ENCODE measurements at places on chromosomes 1 and 21.

DNA sequence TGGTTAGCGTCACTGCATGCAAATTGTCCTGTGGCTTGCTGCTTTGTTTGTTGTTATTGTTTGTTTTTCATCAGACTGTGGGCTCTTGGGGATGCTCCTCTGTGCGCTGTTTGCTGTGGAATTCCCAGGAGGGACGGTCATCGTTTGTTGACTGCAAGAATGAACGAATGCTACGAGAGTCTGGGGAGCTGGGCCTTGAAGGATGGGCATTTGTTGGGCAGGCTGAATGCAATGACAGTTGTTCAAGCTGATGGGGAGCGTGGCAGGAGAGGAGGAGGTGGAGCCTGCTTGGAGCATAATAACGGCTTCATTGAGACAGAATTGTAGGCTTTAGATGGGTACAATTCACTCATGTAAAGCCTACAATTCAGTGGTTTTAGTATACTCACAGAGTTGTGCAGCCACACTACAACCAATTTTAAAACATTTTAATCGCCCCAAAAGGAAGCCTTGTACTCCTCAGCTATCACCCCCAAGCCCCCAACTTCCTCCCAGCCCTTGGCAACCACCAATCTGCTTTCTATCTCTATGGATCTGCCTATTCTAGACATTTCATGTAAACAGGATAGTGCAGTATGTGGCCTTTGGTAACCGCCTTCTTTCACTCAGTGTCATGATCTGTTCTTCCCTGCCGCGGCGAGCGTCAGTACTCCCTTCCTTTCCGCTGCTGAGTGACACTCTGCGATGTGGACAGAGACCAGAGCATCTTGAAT, 190.2 kb downstream of the CAMTA1 start:
- DNase-seq = no peak

- DNase-seq = no peak
These were observed 32.4 kb downstream of the PRMT2 start for GRCh38 chr21:46667741-46668380.

GRCh38 chr1:221165839-221166500, 286.7 kb downstream of the HLX start:
- DNase-seq = no peak

DNA sequence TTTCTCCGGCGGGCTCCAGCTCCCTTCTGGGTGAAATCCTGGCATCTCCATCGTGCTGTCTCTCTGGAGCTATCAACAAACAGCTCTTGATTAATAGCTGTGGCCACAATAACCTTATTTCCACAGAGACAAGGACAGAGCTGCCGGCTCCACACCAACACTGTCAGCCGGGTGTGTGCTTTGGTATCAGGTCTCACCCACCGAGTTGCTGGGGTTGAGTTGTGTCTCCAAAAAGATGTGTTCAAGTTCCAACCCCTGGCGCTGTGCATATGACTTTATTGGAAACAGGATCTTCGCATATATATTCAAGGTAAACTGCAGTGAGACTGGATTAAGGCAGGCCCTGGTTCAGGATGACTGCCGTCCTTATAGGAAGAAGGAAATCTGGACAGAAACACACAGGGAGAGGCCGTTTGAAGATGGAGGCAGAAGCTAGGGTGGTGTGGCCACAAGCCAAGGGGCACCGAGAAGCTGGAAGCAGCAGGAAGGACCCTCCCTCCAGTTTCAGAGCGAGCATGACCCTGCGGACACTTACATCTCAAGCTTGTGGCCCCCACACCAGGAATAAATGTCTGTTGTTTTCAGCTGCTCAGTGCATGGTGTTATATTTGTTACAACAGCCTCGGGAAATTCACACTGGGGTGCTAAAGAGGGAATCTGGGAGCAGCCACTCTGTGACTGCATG, 88.4 kb upstream of the TMPRSS2 start:
- DNase-seq = no peak

DNA sequence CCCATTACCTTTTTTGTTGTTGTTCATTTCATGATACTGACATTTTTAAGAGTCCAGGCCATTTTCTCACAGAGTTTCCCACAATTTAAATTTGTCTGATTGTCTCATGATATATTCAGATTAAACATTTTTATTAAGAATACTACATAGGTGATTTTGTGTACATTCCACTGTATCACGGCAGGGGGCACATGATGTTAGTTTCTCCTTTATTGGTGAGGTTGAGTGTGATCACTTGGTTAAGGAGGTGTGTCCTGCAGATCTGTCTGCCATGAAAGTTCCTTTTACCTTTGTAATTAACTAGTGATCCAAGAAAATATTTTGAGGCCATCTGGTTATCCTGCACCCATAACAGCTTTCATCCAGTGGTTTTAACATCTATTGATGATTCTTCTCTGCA, 11.8 kb downstream of the RTCA start:
- DNase-seq = no peak

DNA sequence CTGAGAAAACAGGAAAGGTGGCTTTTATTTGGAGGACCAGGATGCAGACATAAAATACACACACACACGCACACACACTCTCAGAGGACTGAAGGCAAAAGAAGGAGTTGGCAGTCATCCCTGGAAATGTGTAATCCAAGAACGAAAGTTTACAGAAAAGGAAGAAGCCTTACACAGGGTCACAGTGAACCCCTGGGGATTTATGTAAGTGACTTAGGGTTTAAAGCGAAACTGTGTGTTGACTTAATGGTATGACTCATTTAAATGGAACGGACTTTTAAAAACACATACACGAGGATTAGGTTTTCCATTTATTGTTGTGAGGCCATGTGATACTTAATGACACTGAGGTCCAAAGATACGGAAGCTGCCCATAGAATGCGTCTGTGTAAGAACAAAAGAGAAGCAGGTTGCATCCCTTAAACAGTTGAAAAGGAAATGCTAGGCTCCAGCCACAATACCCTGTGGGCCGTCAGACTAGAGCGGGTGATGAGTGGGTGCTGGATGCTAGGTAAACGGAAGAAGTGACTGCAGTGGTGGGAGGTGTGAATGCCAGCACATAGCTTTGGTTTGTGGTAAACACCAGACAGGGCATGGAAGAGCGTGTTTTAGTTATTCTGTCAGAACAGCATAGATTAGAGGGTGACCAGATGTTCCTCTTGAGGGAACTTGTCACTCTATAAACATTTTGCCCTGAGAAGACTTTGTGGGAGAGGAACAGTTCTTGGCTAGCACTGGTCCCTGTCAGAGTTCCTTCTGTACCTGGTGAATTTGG, 21.6 kb upstream of the BCL10 start:
- no peak for DNase-seq

DNA sequence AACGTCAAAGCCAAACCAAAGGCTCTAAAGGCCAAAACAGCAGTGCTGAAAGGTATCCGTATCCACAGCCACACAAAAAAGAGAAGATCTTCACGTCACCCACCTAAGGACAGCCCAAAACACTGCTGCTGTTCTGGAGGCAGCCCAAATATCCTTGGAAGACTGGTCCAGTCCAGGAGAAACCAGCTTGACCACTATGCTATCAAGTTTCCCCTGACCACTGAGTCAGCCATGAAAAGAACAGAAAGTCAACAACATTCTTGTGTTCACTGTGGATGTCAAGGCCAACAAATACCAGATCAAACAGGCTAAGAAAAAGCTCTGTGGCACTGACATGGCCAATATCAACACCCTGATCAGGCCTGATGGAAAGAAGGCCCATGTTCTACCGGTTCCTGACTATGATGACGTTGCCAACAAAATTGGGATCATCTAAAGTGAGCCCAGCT, 32.1 kb downstream of the ARID4B start:
- no peak for DNase-seq
